ENCODE measurements at places on chromosomes 3 and 15.
A peak's percentile ranks its signal among the peaks of the same experiment; 100 is the strongest.

DNA sequence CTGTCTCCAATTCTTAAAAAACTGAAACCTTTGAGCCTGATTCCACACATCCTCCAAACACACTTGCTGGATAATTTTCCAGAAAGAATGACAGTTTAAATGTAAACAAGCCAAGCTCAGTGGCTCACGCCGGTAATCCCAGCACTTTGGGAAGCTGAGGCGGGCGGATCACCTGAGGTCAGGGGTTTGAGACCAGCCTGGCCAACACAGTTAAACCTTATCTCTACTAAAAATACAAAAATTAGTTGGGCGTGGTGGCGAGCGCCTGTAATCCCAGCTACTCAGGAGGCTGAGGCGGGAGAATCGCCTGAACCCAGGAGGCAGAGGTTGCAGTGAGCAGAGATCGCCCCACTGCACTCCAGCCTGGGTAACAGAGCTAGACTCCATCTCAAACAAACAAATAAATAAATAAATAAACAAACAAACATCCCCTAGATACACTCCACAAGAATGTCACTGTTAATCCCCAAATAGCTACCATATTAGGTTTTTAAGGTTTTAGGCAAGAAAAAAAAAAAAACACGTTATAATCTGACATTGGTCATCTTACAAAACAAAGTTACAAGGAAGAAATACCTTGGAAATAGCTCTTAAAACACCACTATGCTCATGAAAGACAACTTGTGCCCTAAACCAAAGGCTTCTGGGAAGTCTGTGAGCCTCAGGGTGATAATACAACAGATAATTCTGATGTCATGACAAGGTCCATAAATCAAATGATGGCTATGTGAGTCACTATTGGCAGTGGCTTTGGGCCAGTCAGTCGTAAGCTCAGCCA, 13.2 kb downstream of the TNIK start:
- no peak for DNase-seq

- peak; percentile 34 for DNase-seq
Observed at GRCh38 chr3:146543461-146544001, 876 bp downstream of the PLSCR1 start.

- no peak for DNase-seq
Observed at GRCh38 chr3:161822291-161822690, 325.7 kb downstream of the OTOL1 start.

GRCh38 chr3:146536681-146537080, 7.7 kb downstream of the PLSCR1 start:
- peak; percentile 11 for DNase-seq

- no peak for DNase-seq
Observed at GRCh38 chr3:27521179-27521871, 37.1 kb upstream of the SLC4A7 start.

GRCh38 chr15:63930034-63930433, 96.3 kb upstream of the HERC1 start:
- no peak for DNase-seq

DNA sequence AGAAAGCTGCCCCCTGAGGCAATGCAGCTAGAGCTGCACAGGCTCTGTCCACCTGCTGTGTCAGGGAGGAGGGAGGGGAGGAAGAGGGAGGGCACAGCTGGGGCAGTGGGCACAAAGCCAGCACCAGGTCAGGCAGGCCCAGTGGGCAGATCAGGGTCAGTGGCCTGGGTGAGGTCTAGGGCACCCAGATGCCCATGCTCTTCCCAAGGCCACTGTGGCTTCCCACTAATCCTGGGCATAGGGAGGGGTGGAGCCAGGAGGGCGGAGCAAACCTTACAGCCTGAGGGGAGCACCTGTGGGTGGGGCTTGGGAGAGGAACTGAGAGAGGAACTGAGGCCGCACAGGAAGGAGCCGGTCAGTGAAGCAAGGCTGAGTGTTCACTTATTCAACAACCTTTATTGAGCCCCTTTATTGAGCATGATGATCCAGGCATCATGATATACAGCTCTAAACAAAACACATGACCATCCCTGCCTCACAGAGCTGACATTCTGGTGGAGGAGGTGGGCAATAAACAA, 55.0 kb downstream of the RHCG start:
- DNase-seq, result no peak

DNA sequence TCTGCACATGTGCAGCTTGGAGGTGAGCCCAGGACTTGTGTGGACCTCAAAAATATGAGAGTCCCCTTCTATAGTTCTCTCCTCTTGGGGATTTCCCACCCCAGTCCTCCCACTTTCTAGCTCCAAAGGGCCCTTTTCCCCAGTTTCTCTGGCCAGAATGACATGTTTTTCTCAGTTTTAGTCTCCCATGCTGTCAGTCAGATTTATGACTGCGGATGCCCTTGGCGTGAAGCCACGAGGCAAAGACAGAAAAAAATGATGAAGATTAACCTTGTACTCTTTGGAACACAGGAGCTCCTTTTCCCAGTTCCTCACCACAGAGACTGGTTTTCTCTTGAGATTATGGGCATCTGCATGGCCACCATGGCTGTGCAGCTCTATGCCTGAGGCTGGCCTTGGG, 72.0 kb upstream of the TTBK2 start:
- peak; percentile 17 for DNase-seq

GRCh38 chr15:79834495-79834894, 62.3 kb downstream of the MTHFS start:
- DNase-seq, result no peak

GRCh38 chr3:155110022-155110421, 29.9 kb downstream of the MME start:
- DNase-seq, result no peak

DNA sequence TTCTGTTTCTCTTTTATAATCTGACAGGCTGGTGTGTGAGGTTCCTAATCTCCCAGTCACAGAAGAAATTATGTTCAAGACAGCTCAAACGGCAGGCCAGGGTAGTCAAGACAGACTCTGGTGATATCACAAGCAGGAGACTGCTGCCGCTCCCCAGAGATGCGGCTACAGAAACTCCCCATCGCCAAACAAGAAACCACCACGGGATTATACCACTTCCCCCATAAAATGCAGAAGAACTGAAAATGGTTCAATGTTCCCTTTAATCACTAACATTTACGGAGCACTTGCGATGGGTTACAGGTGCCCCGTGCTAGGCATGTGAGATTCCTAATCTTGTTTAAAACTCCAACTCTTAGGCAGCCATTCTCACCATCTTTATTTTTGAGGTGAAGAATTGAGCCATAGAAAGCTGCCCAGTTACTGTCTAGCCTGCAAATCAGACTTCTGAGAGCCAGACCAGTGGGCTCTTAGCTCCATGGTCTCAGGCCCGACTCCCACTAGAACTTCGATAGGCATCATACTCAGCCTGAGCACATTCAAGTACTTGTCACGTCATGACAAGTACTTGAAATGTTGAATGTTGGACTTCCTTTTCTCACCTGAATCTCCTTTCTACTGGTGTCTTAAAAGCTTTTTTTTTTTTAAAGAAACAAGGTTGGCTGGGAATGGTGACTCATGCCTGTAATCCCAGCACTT, 58.4 kb downstream of the TBC1D2B start:
- no peak for DNase-seq

DNA sequence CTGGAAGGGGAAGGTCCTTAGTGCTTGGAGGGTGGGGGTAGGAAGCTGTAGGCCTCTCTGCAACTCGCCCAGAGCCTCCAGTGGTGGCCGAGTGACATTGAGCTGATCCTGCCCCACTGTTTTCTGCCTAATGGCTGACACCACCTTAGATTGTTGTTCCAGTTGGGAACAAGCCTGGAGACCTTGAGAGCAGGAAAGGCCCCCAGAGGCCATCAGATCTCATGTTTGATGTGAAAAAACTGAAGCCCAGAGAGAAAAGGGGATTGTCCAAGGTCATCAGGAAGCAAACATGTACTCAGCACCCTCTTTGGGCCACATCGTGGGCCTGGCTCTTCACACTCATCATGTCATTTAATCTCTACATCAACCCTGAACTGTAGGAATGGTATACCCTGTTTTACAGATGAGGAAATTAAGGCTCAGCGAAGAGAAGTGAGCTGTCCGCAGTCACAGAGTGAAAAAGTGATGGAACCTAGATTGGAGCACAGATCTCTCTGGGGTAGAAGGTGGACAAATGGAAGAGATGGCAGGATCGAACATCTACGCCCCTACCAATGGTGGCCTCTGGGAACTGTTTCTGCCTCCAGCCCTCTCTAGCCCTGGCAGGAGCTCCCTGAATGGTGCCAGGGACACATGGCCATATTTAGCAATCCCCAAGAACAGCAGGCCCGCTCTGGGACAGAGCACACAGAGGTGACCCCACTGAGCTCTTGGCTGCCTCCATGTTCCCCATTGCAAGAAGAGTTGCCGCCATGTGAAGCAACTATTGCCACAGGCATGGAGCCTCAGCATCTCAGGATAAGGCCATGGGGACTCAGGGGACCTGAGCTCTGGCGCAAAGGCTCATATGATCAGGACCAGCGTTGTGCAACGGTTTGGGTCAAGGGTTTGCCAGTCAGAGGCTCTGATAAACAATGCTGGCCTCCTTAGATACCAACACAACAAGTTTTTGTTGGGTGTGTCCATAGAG, 31.6 kb upstream of the TSEN2 start:
- no peak for DNase-seq

DNA sequence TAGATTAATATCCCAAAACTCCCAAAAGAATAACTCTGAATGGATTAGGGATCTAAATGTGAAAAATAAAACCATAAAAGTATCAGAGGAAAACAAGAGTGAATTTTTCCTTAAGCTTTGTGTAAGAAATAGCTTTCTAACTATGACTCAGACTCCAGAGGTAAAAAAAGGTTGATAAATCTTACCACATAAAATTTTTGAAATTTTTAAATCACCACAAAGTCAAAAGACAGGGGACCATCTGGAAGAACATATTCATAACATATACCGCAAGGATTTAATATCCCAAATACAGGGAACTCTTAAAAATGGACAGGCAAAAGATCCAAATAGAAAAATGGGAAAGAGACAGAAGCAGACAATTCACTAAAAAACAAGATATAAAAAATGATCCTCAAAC, 145.0 kb downstream of the ARNT2 start:
- DNase-seq, result no peak

GRCh38 chr15:92853222-92853621, 46.9 kb upstream of the CHD2 start:
- DNase-seq, result no peak

DNA sequence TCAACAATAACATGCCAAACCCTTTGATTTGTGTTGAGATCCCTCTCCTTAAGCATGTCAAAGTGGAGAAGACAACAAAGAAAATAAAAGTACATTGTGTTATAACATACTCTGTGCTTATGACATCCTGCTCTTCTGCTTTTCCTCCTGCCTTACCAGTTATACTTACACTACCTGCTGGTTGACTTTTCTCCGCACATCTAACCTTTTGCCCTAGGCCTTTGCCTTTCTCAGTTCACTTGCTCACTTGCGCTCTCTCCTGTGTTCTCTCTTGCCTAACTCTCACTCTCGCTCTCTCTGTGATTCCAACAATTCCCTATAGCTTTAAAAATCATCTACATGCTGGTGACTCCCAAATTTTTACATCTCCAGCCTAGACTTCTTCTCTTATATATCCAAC, 5.7 kb downstream of the DNAH12 start:
- DNase-seq, result no peak

- no peak for DNase-seq
Observed at GRCh38 chr3:141407047-141407446, 38.7 kb downstream of the ZBTB38 start.

DNA sequence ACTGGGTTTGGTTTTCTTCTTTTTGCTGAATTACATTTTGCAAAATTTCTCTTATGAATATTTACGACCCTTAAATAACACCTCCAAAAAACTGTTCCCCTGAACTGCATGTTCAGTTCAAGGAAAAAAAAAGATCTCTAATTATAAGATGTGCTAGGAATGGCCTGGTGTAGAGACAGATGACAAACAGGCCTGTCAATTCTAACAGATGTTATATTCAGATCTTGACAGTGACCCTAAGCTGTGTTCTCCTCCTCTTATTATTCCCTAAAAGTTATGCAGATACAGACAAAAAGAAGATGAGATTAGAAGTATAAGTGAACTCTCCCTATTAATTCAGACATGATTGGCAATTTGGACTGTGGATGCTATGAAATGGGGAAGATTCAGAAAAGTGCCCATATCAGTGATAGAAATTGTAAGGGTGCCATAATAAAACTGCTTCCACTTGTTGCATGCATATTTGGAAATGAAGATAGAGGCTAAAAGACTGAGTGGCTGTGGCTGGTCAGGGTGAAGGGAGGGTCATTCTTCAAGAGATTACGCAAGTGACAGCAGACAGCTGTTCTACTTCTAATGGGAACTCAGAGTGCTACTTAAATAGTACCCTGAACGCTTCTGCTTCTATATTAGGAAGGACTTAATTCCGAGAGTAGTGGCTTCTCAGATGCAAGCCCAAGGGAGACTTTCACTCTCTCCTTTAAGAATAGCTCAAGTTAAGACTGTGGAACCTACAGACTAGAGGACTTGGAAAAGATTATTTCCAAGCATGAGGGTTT, 75.5 kb downstream of the ADAMTS9 start:
- DNase-seq, result no peak

DNA sequence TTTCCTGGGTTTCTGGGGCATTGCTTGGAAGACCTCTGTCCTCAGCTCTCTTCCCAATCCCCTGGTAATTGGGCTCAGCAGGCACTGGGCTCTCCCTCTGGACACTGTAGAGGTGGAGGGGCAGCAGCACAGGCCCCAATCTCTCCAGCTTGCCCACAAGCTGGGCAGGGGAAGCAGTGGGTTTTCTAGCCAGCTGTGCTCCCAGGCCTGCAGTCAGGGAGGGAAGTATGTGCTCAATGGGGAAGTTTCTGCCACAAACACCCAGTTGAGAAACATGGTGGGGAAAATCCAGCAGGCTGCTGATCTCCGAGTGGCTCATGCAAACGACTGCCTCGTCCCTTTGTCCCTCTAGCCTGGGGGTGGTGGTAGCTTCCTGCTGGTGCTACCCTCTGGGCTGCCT, 12.8 kb upstream of the RFT1 start:
- DNase-seq, result no peak

GRCh38 chr3:66706890-66707289, 206.1 kb upstream of the LRIG1 start:
- no peak for DNase-seq

DNA sequence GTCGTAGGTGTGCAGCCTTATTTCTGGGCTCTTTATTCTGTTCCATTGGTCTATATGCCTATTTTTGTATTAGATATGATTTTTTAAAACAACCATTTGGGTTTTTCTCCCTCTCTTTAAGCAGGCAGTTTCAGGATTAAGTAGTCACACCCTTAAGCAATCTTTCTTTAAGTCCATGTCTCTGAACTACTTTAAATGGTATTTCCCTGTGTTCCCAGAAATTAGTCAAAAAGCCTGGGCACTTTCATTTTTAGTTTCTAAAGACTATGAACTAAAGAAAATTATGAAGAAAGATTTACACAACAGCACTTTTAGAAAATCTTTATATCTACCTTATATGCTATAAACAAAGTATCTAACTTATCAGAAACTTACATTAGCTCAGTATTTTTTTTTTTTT, 110.3 kb downstream of the FAIM start:
- no peak for DNase-seq

- no peak for DNase-seq
Observed at GRCh38 chr3:14266361-14266760, 87.7 kb downstream of the LSM3 start.

GRCh38 chr3:147672436-147672835, 263.3 kb downstream of the ZIC1 start:
- DNase-seq, result peak; percentile 95

GRCh38 chr3:183933160-183933559, 48.5 kb upstream of the PARL start:
- DNase-seq, result no peak

All from cerebellar cortex (tissue), 1 donor.